ENCODE measurements at places on chromosomes 12 and 14.

DNA sequence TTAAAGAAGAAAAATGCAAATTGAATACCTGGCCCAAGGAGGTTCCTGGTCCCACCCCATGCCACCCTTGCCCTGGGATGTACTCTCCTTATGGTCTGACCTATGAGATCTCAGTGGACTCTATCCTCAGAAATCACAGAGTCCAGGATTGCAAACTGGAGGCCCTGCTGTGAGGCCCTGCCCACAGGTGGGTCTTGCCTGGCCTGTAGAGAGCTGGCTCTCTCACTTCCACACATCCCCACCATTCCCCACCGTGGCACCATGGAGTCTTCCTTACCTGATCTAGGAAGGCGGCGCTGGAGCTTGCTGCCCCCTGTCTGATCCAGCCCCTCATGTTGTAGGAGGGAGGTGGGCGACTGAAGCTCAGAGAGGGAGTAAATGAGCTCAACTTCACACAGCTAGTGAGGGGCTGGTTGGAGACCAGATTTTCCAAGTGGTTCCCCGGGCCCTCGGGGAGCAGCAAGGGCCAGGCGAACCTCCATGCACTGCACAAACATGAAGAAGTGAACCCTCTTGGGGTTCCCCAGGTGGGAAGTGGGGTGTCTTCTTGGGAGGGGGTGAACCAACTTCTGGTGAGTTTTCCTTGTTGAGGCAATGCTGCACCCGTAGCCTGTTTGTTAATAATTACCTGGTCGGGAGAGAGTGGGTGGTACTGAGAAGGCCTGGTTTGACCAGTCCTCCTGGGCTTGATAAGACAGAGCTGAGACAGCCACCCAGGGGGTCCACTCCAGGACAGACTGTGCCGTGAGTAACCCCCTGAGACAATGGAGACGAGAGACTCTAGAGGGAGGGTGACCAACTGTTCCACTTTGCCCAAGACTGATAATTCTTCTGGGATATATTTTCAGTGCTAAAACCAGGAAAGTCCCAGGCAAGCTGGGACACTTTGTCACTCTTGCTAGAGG, at the start of gene SERPINA4:
Gene SERPINA4, plus strand, starts transcription at position 692 of the 905 bp plus-strand sequence. CDS start 2,041 bp downstream, outside the sequence.
- no peak for DNase-seq

DNA sequence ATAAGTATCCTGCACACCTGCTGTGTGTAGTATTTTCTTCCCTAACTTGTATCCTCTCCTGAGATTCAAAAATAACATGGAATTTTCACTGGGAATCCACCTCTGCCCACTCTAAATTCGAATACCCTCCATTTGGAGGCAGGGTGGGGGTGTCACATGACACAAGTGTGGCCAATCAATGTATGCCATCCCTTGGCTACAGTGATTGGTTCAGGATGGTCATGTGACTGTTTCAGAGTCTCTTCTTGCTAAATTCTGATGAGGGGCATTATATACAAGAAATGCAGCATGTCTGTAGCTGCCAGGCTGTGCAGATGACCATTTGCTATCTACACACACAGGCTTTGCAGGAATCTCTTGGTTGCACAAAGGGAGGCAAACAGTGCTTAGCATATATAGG, 86.8 kb upstream of the TMEM132C start:
- no peak for DNase-seq

DNA sequence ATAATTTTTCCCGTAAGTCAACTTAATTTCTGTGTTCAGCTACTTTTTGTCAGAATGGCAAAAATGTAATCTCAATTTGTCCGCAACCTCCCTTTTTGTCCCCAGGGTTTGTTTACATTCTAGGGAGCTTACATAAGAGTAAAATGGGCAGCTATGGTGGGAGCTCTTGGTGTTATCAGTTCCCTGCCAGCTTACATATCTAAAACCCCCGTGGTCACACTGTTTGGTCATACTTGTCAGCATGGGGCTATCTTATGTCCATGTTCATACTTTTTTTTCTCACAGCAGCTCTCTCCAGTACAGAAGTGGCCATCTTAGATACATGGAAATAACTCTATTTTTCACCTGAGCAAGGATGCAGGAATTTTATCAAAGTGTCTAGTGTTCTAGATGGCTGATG, 16.7 kb downstream of the SLCO1C1 start:
- DNase-seq, result no peak

DNA sequence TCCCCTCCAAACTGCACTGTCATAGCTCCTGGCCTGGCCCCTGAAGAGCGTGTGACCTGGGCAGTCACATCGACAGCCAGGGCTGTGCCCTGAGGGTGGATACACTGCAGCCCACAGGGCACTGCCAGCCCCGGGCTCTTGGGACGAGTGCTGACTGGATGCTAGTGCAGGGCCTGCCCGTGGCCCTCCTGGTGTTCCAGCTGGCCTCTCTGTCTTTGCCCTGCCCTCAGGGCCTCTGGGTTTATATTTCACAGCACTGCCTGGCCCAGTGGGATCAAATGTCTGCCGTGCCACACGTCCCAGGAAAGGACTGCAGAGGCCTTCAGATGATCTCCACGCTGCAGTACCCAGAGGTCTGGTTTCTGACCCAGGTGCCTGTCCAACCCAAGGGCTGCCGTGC, 10.1 kb upstream of the CCDC197 start:
- DNase-seq, result no peak

DNA sequence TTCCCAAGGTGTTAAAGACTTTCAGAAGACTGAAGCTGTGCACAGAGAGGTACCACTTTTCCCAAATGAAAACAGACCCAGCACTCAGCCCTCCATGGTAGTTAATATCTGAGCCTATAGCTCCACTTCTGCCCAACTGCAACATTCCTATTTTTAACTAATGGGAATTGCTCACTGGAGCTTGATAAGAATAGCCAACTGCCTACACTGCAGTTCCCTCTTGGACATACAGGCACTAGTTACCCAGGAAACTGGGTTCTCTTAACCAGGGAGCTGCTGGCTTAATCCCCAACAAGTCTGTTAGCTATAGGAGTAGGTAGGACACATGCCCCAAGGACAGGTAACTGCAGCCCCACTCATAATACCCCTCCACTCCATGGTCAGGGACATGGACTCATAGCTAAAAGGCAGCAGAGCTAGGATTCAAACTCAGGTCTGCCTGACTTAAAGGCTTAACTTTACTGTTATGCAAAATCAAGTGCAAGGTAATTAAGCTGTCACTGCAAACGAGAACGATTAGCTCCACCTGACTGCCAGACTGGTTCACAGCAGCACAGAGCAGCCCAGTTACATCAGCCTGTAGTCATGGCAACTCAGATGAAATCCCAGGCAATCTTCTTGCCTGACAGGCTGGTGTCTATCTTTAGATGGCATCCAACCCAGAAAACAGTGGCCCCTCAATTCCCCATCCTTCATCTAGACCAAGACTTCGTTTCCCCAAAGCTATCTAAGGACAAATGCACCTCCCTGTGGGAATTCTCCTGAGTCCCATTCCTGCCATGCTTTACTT, 77.1 kb upstream of the ACTN1 start:
- no peak for DNase-seq
